COLO829 (cell line): ENCODE measurements at places on chromosomes 6 and 20.

DNA sequence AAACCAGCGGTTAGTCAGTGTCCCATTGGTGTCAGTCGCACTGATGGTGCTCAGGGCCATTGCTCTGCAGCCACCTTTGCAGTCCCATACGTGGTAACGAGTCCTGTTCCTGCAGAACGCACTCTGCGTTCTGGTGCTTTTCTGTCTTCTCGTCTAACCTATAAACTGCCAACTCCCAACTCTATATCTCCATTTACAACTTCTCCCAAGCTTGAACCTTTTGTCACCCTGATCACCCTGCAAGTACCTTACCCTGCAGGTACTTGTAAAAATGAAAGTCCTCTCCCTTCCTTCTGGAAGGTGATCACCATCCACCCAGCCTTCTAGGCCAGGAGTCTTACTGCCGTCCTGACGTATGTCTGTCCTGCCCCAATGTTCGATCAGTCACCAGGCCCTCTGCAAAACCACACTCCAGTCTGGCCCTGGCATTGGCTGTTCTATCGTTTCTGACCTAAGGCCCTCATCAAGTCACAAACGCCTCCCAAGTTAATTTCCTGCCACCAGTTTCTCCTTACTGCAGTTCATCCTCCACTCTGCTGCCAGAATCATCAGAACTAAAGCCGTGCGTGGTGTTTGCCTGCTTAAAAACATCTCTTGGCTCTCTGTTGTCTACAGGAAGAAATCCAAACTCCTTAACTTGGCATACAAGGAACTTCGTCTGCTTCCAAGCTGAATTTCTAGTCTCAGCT, 7.9 kb downstream of the RREB1 start:
- DNase-seq = no peak

- DNase-seq = no peak
These were observed 32.6 kb downstream of the UTRN start for GRCh38 chr6:144317736-144318135.

GRCh38 chr20:57381596-57382503, 9.3 kb upstream of the RBM38 start:
- peak; percentile 94 for DNase-seq

GRCh38 chr20:58109918-58110635, 118.4 kb downstream of the ANKRD60 start:
- DNase-seq = no peak
